ENCODE measurements at places on chromosomes 5 and 9.
A peak's percentile ranks its signal among the peaks of the same experiment; 100 is the strongest.

- peak; percentile 58 for DNase-seq
Measured at GRCh38 chr5:124745928-124746915, at the start of gene ZNF608. TSS of gene ZNF608 (minus strand) at chr5:124746639. CDS start at chr5:124744989, 1,650 bp downstream.

- no peak for DNase-seq
Measured at GRCh38 chr5:119105971-119106370, 35.1 kb downstream of the DMXL1 start.

DNA sequence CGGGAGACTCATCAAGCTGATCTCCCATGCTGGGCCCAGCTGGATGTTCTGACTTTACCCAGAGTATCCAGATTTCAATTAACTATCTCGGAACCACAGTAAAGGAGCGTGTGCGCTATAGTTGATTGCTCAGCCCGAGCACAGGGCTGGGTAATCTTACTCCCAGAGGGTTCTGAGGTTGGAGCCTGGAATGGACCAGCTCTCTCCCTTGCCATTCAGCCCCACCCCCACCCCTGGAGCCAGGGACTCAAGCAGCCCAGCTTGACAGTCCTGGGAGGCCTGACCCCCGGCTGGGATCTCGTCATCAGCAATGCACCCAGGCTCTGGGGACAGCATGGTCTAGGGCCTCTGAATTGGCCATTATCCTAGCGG lies 23.7 kb upstream of the PTGES start:
- DNase-seq: no peak

- peak; percentile 51 for DNase-seq
Measured at GRCh38 chr5:57501414-57502201, 19.0 kb upstream of the ACTBL2 start.

DNA sequence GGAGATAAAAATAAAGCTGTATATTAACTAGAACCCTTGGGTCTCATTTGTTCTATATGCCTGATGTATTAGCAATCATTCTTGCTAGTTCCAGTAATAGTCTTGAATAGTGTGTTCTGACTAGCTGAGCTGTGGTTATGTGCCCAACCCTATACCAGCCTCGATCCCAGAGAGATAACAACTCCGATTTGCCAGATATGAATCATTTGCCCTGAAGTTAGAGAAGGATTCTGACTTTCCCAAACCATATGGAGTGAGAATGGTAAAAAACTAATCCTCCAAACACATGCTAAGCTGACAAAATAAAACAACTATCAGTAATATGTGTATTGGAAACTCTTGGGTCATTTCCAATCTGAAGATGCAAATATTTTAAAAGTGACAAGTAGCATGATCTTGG lies 64.8 kb downstream of the ALDH1A1 start:
- no peak for DNase-seq

DNA sequence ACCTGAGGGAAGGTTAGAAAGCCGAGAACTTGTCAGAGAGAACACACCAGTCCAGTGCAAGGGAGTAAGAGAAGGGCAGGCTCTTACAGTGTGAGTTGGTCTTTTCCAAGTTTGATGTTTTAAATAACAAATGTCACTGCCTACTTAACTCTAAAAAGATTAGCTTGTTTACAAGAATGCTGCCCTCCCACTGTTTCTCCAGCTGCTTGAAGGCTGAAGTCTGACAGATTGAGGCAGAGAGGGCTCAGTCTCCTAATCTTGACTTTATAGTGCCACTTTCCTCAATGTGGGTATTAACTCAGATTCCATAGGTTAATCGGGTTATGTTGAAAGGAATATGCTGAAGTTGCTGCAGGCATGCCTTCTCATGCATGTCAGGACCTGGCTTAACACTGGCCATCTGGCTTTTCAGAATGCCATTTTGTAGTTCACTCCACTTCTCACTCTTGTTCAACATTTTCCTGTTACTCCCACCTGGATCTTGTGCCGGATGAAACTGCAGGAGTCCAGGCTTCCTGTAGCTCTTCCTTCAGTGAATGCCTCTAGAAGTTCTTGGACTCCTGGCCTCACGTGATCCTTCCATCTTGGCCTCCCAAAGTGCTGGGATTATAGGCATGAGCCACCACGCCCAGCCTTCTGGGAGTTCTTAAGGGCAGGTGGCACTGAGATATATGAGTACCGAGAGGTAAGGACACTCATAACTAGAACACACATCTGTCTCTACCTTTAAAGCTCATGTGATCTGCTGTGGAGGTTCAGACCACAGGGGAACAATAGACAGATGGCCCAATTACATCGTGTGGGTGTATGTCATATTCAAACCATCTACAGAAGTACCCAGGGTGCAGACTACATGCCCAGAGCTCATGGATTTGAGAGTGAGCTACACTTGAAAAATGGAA lies 249.7 kb downstream of the ARHGAP26 start:
- DNase-seq: peak; percentile 97

- DNase-seq: no peak
Measured at GRCh38 chr5:33734537-33734936, 157.3 kb downstream of the ADAMTS12 start.

- no peak for DNase-seq
Measured at GRCh38 chr5:110338341-110339083, 388.0 kb downstream of the TMEM232 start.

- DNase-seq: no peak
Measured at GRCh38 chr9:30534455-30534854, 1850.0 kb upstream of the ACO1 start.

GRCh38 chr5:159139802-159140201 lies 40.1 kb upstream of the EBF1 start:
- DNase-seq: no peak
